ENCODE measurements at places on chromosomes 1 and 21. TPM values are rescaled to one million over a fixed set of nuclear protein-coding genes. Genes with fewer than 3 reads are reported as not detected.

- no peak overlapping the region for H3K27ac ChIP-seq
- DNase-seq = no peak
- no peaks in the 10 kb centered on the region for H3K36me3 ChIP-seq
- no peaks in the 10 kb centered on the region for H3K27me3 ChIP-seq
- no peak overlapping the region for H3K4me3 ChIP-seq
Observed at GRCh38 chr1:217867446-217867995, 236.4 kb downstream of the SPATA17 start.

DNA sequence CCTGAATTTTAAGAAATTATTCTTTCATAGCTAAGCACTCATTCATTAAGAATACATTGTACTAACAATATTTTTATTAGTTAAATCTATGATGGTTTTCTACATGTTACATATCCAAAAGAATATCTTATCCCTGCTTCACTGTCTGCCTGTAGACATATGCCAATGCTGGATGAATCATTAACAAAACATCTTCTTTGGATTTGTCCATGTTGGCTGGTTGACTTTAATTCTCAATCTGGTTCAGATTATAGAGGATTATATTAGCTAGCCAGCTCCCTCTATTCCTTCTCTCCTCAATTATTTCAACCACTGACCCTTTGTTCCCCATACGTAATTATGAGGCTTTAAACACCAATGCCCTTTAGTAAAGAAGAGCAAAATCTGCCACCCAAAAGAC, 138.9 kb upstream of the DMRTA2 start:
- H3K36me3 ChIP-seq = peaks cover 17% of the 10 kb centered on the region
- H3K4me3 ChIP-seq = no peak overlapping the region
- H3K4me1 ChIP-seq = no peaks in the 10 kb centered on the region
- H3K27me3 ChIP-seq = no peaks in the 10 kb centered on the region
- DNase-seq = no peak
- no peak overlapping the region for H3K27ac ChIP-seq

DNA sequence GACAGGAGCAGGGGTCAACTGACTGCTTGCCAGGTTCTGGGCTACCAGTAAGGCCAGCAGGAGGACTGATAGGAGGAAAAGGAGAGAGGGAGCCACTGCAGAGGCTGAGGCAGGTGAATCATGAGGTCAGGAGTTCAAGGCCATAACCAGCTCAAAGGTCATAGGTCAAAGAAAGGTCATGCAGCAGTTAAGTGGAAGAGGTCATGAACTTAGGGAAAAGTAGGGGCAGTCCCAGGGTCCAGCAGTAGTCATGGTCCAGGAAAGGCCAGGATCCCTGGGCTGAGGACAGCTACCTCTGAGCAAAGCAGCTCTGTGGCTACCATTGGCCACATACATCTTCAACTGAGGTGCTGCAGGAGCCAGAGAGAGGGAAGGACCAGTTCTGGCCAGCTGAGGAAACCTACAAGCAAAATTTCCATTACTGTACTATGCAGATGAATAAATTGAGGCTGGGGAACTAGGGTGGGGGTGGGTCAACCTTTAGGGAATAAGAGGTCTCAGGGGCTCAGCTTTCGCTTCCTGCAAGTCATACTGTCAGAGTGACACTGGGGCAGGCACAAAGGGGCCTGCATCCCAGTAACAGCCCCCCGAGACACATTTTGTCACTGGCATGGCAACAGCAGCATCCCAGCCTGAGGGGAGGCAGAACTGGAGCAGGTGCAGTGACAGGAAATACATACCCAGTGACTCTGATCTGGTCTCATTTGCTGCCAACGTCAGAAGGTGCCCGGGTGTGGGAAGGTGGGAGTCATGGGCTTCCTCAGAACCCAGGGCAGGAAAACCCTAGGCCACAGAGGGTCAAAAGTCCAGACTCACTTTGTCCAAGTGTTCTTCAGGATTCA, 5.2 kb upstream of the INPP5B start:
- no peak overlapping the region for H3K27ac ChIP-seq
- DNase-seq = no peak
- no peaks in the 10 kb centered on the region for H3K36me3 ChIP-seq
- H3K27me3 ChIP-seq = no peaks in the 10 kb centered on the region
- H3K4me3 ChIP-seq = no peak overlapping the region

DNA sequence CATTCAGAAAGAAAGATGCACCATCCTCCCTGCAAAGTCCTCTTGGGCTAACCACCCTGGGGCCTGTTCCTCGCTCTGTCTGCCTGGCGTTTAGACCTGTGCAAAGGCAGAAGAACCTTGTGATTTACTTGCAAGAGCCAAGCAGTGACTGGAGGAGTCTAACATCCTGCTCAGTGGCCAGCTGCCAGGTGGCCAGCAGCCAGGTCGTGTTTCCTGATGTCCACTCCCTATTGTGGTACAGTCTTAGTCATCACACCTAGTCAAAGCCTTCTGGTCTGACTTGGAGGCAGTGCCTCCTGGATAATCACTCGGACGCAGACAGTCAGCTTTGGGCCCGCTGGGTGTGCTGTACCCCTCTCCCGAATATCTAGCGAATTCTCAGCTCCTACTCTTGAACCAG, 118.1 kb downstream of the PGBD5 start:
- H3K4me1 ChIP-seq = no peaks in the 10 kb centered on the region
- H3K36me3 ChIP-seq = no peaks in the 10 kb centered on the region
- no peaks in the 10 kb centered on the region for H3K27me3 ChIP-seq
- peak; percentile 95 for DNase-seq
- H3K4me3 ChIP-seq = no peak overlapping the region

DNA sequence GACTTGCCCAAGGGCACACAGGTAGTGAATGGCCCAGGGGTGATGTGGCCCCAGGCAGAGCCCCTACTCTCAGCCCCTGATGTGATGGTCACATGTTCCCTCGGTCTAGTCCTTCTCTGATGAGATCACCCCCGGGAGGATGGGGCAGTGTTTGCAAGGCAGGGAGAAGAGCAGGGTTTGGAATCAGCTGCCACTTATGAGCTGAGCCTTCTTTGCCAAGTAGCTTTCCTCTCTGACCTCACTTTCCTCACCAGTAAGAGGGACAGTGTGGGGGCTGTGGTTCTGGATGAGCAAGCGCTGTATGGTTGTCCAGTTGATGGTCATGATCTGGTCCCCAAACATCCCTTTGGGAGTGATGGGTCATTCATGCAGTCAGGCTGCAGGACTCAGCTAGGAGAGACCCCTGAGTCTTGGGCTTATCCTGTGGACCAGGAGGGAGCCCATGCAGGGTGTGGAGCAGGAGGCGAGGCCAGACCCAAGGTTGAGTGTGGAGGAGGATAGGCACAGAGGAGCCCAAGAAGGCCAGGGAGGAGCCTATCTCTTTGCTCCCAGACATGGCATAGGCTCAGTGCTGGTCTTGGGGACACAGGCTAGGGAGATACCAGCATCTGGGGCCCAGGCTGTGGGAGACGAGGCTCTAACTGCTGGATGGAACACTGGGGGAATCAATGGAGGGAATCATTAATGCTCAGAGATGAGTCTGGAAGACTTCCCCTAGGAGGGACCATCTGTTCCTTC, 15.9 kb upstream of the PEAR1 start:
- H3K27me3 ChIP-seq = no peaks in the 10 kb centered on the region
- H3K4me1 ChIP-seq = no peaks in the 10 kb centered on the region
- peak; percentile 20 for DNase-seq
- no peaks in the 10 kb centered on the region for H3K36me3 ChIP-seq

DNA sequence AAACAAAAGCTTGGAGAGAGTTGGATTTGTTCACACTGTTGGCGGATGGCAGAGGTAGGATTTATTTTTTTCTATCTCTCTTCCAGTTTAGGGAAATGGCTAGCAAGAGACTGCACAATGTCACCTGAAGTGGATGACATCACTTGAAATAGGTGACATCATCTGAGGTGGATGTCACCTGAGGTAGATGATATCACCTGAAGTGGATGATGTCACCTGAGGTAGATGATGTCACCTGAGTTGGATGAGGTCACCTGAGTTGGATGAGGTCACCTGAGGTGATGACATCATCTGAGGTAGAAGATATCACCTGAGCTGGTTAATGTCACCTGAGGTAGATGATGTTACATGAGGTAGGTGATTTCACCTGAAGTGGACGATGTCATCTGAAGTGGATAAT, 413.4 kb downstream of the DSCAM start:
- H3K4me1 ChIP-seq = no peaks in the 10 kb centered on the region
- no peak for DNase-seq
- no peaks in the 10 kb centered on the region for H3K27me3 ChIP-seq
- H3K27ac ChIP-seq = no peak overlapping the region
- H3K4me3 ChIP-seq = no peak overlapping the region
- no peaks in the 10 kb centered on the region for H3K36me3 ChIP-seq

DNA sequence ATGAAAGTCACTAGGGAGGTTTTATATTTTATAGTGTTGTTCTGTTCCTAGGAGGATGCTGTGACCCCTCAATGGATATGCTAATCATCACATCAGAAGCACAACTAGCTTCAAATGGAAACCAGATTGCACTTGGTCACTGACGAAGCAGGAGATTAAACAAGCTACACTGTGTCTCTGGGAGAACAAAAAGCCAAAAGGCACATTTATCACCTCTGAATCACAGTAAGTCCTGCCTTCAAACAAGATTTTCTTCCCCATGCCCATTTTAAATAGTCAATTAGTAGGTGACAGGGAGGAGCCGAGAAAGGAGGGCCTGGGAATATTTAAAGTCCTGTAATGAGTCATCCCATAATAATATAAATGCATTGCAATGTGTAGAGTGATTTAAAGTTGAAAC, 38.1 kb downstream of the RGS2 start:
- H3K4me3 ChIP-seq = no peak overlapping the region
- DNase-seq = no peak
- no peaks in the 10 kb centered on the region for H3K4me1 ChIP-seq
- H3K27ac ChIP-seq = no peak overlapping the region

GRCh38 chr1:179137617-179138255, 55.9 kb downstream of the TOR3A start:
- no peaks in the 10 kb centered on the region for H3K27me3 ChIP-seq
- H3K36me3 ChIP-seq = no peaks in the 10 kb centered on the region
- H3K27ac ChIP-seq = no peak overlapping the region
- H3K4me3 ChIP-seq = no peak overlapping the region

GRCh38 chr1:167095368-167095767, 1.5 kb downstream of the STYXL2 start:
- DNase-seq = no peak
- no peak overlapping the region for H3K4me3 ChIP-seq
- H3K36me3 ChIP-seq = no peaks in the 10 kb centered on the region

GRCh38 chr21:15560383-15561056, 169.3 kb upstream of the USP25 start:
- no peak for DNase-seq
- H3K27ac ChIP-seq = no peak overlapping the region
- no peaks in the 10 kb centered on the region for H3K4me1 ChIP-seq
- H3K4me3 ChIP-seq = no peak overlapping the region
- H3K27me3 ChIP-seq = no peaks in the 10 kb centered on the region
- H3K36me3 ChIP-seq = no peaks in the 10 kb centered on the region

DNA sequence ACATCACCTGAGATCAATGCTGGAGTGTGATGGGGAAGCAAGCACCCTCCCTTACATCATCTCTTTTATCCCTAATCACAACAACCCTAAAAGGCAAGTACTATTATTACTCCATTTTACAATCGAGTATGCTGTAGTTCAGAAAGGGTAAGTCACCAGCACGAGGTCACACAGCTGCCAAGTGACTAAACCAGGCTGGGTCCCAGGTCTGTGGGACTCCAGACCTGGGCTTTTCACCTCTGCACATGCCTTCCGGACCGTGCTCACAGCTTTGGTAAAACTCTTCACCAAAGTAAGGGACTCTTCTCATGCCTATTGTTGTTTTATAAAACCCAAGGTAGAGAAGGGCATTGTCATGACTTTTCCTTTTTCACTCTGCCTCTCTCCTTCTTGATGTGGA, 130.9 kb downstream of the DMRTB1 start:
- no peaks in the 10 kb centered on the region for H3K4me1 ChIP-seq
- no peak for DNase-seq
- no peak overlapping the region for H3K27ac ChIP-seq

DNA sequence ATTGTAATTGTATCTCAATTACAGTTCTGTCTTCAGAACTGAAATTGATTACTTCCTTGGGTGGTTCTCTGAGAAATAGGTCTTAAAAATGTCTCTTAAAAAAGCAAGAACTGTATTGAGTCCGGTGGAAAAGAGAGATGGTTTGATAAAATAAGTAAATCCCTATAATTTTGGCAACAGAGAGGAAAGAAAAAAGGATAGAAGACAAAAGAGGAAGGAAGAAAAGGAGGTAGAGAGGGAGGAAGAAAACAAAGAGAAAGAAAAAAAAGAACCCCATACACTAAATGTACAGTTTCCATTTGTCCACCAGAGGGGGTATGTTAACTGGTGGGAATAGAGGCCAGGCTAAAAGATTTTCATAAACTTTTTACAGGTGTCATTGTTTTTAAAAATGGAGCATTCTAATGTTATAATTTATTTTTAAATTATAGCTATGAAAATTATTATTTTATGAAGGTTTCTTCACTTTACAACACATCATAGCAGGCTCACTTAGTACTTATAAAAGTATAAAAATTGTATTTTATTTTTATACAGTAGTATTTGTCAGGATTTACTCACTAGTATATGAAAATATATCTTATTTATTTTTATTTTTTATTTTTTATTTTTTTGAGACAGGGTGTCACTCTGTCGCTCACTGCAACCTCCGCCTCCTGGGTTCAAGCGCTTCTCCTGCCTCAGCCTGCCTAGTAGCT, 2.1 kb upstream of the UBE2T start:
- no peak for DNase-seq
- H3K27me3 ChIP-seq = no peaks in the 10 kb centered on the region

DNA sequence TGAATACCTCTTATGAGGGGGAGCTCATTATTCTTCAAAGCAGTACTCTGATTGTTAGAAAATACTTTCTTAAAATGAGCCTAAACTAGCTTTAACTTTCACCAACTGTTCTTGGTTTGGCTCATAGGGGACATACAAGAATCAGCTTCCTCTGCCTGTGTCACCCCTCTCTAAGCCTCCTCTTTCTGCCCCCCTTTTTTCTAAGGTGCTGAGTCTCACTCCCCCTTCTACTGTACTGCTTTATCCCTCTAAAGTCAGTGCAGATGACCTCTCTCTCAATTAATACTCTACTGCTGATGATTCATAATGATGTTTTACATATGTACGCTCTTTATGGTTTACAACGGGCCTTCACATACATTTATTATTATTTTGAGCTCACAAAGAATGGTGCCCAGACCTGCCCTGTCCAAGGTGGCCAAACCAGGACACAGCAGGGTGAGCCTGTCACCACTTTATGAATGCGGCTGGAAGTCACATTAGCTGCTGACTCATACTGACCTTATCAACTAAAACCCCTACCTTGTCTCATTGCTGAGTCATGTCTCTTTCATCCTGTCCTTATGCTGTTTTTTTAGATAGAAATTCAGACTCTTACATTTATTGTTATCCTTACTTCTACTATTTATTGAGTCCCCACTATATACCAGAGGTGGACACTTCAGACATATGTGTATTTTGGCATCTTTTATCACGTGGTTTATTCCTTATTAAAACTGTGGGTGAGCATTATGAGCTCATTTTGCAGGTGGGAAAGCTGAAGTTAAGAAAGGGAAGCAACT, 126.9 kb downstream of the RNF220 start:
- no peaks in the 10 kb centered on the region for H3K27me3 ChIP-seq
- no peak for DNase-seq
- H3K4me3 ChIP-seq = no peak overlapping the region
- no peaks in the 10 kb centered on the region for H3K4me1 ChIP-seq
- no peaks in the 10 kb centered on the region for H3K36me3 ChIP-seq

Gene UBE2U
- not detected for total RNA-seq

Gene HES5
- 0.12 TPM for total RNA-seq

Gene SV2A
- 0.32 TPM for total RNA-seq

Gene HSPB7
- 1.9 TPM for total RNA-seq

Gene INPP5B
- total RNA-seq = 10.0 TPM

Gene OR2L13
- not detected for total RNA-seq

Gene CD101
- 1.0 TPM for total RNA-seq

Gene LINGO4
- total RNA-seq = 0.38 TPM

Gene C8B
- 0.28 TPM for total RNA-seq

Gene KCNJ9
- not detected for total RNA-seq

Gene SPATA45
- not detected for total RNA-seq
